ENCODE measurements at places on chromosomes 6 and 20.

GRCh38 chr6:13473768-13474165 lies 13.6 kb downstream of the GFOD1 start:
- no peak for DNase-seq

GRCh38 chr6:156777577-156778453 lies 637 bp downstream of the ARID1B start:
- DNase-seq = peak; percentile 45

DNA sequence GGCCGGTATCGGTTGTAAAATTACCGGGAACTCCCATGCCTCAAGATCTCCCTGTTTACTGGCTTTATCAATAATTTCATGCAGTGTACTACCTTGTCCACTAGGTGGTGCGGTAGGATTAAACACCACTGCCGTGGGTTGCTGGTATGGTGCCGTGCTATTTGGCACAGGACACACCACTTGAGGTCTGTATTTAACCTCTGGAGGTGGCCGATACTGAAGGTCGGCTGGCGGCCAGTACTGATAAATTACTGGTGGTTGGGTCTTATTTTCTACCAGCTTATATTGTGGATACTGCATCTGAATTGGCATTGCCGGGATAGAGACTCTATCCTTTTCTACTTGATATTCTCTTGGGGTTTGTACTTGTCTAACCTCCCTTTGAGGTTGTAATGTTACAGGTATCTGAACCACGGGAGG lies 14.3 kb upstream of the PTCRA start:
- peak; percentile 74 for DNase-seq

DNA sequence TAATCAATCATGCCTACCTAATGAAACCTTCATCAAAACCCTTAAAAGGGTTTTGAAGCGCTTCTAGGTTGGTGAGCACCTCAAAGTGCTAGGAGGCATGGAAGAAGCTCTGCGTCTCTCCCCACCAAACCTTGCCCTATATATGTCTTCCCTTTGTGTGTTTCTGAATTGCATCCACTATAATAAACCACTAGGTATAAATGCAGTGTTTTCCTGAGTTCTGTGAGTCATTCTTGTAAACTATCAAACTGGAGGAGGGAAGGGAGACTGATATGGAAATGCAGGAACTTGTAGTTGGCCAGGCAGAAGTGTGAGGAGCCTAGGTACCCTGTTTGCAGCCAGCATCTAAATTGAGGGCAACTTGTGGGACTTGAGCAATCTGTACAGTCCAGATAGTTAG lies 698.8 kb downstream of the DOK5 start:
- DNase-seq = no peak

DNA sequence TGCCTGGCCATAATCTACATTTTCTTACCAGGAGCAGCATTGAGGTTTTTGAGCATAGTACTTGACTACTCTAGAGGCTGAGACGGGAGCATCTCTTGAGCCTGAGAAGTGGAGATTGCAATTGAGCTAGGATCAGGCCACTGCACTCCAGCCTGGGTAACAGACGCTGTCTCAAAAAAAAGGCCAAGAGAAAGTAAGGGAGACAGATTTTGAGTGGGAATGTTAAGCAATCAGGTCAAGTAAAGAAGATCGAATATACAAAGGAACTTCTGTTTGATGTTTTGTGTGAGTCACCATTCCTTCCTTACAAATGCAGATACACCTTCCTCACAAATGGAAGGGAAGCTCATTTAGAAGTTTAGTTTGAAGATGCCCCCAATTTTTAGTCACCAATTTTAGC lies 4.4 kb downstream of the PNRC1 start:
- no peak for DNase-seq

Measured in neural crest cell (in vitro differentiated cells).